ENCODE measurements at places on chromosomes 6 and 20.

DNA sequence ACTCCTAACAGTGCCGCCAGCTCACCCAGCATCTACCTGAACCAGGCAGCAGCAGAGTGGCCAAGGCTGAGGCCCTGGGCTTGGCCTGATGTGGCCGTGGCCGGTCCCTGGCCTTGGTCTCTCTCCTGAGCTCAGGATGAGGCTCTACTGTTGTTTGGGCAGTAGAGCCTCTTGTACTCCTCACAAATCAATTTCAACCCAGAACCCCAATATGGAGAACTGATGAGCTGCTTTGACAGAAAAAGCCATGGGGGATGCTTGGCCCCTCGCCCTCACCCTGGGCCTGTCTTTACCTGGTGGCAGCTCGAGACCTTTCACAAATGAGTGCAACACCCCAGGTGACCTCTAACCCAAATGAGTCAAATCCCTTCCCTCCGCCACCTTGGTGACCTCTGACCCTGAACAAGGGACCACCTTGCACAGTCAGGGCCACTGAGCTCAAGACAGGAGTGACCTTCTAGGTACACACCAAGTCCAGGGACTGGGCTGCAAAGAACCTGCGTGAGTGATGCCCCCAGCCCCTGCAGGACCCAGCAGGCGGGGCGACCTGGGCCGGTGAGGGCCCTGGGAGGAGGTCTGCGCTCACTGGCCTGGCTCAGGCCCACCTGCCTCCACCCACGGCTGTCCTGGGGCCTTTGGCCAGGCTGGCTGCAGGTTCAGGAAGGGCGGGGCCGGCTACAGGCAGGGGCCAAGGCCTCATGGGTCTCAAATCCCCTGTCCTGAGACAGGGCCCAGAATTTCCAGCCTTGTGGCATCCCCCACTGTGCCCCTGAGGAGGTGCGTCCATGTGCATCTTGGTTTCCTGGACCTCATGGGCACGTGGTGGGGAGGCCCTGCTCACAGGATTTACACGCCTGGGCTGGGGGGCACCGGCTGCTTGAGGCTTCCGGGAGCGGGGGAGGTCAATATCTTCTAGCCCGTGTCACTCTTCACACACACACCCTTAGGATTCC, 30.2 kb downstream of the PSMG4 start:
- no peak for DNase-seq

GRCh38 chr6:129661536-129662405, 48.2 kb downstream of the ARHGAP18 start:
- DNase-seq: no peak

- DNase-seq: no peak
These were observed 143.9 kb upstream of the ZNF217 start for GRCh38 chr20:53737396-53738038.

GRCh38 chr20:24118034-24118433, 129.5 kb upstream of the GGTLC1 start:
- no peak for DNase-seq

DNA sequence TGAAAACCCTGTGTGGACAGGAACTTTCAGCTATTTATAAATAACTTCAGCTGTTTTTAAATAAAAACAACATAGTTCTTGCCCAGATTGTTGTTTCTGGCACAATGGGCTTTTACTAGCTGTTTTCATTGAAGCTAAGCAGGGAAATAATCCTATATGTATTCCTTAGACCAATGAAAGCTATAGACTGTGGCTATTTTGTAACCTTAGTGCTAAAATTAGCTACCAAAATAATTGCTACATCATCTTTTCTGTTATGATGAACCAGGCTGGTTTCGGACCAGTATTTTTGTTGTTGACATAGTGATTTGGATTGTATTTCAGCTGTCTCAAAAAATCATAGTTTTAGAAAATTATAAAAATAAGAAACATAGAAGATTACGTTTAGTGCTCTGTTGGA, 13.7 kb downstream of the PHF3 start:
- DNase-seq: no peak

DNA sequence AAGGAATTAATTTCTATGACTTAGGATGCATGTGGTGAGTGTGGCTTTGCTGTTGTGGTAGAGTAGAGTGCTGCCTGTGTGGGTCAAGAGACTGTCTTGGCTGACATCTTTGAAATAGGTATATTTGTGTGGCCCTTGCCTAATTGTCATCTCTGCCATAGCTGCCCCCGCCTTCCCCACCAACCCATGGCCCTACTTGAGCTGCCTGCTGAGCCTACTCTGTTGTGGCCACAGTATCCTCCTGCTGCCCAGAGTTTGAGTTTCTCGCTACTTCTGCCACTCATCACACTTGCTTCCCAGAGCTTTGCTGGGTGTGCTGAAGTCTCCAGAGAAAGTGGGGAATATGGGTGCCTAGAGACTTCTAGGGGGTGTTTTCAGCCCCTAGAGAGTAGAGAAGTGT, 8.0 kb downstream of the PLCG1 start:
- DNase-seq: no peak

DNA sequence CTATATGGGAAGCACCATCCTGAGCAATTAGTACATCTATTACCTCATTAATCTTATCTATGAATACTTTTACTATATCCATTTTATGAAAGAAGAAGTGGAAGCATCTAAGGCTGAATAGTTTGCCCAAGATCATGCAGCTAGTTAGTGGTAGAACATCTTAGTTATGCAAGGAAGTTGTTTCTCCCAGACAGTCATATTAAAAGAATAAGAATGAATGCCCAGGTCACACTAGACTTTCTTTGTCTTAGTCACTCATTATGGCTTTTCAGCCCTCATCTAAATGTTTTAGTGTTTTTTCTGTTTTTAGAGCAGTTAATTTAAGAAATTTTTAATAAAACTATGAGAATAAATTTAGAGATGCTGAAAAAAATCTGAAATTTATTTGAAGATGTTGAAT, 517.5 kb downstream of the CDKAL1 start:
- no peak for DNase-seq

Data from AG04450 (cell line).